Stimulated activated CD4-positive, alpha-beta T cell treated with anti-CD3 and anti-CD28 coated beads, Interleukin-1b, Interleukin-23, amount 100 ng/mL, for 1 hour (primary cell): ENCODE measurements at places on chromosomes 4 and X.

DNA sequence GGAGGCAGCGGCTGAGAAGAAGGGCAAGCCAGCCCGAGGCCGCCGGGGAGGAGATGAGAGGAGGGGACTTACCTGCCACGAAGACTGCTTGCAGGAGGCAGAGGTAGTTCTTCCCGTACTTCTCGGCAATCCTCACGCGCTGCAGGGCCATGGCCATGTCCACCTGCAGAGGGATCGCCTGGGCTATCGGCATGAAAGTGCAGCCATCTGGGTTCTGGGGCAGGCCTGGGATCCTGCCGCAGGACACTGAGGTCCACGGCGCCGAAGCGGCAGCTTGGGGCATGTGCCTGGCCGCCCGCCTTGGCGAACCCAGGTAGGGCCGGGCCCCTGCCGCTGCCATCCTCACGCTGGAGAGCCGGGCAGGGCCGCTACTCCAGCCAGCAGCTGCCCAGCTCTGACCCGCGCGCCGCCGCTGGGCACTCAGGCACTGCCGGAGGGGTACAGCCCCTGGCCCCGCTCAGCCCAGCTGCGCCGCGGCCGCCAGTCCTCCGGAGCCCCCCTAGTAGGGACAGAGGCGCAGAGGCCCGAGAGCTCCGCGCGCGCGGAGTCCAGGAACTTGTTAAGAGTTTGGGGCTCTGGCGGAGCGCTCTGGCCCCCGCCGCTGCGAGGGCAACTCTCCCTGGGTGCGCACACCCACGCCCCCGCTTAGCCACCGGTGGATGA, 16.0 kb downstream of the MCF2 start:
- no peak for DNase-seq

DNA sequence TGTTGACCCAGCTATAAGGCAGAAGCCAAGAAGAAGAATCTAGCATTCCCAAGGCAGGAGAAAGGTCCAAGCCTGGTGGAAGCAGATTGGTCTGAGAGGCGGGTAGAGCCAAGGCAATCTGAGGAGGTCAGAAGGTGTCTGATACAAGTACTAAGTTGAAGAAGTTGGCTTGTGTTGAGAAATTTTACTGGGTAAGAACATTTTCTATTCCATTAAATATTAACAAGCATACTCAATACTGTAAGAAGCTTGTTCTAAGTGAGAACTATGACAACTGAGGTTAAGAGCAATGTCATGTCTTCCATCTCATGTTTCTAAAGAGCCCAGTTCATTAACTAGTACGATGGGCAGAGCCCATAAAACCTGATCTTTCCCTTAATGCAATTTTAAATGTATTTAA, 75.0 kb downstream of the FAM13A start:
- DNase-seq: no peak

GRCh38 chr4:118680808-118681207, 4.4 kb upstream of the METTL14 start:
- DNase-seq: no peak

GRCh38 chr4:138404801-138405200, 162.7 kb upstream of the SLC7A11 start:
- DNase-seq: no peak

DNA sequence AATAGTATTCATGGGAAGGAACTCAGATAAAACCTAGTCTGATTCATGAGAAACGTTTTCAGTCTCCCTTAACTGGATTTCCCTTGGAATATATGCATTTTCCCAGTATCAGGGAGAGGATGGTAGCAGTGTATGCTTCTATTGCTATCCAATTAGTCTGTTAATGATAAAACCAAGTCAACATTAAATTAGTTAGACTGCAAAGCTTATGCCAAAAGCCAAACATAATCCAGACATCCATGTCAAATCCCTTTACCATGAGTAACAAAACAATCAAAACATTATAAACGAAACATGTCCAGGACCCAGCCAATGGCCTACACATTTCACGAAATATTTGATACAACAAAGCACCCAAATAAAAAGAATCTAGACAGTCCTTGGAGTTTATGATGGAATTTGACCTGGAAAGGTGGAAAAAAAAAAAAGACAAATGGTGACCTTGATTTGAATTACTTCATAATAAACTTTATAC, 34.5 kb upstream of the VEGFD start:
- DNase-seq: no peak

DNA sequence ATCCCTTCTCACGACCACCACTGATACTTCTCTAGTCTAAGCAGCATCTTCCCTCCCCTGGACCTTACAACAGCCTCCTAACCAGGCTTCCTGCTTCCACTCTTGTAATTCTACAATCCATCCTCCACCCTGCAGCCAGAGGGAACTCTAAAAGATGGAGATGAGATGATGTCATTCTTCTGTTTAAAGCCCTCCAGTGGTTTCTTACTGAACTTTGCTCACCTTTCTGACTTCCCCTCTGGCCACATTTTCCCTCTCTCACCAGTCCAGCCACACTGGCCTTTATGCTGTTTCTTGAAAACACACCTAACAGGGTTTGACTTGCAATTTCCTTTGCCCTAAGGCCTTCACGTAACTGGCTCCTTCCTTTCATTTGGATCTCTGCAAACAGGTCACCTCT, 191.4 kb upstream of the NHS start:
- no peak for DNase-seq

GRCh38 chr4:83646538-83647239, 110.8 kb downstream of the GPAT3 start:
- no peak for DNase-seq

GRCh38 chr4:189494407-189494806, 446.3 kb upstream of the FRG1 start:
- no peak for DNase-seq

- no peak for DNase-seq
These were observed 63.3 kb upstream of the ANXA10 start for GRCh38 chr4:168028970-168029597.

GRCh38 chr4:178633263-178633662, 1191.0 kb upstream of the AGA start:
- no peak for DNase-seq

DNA sequence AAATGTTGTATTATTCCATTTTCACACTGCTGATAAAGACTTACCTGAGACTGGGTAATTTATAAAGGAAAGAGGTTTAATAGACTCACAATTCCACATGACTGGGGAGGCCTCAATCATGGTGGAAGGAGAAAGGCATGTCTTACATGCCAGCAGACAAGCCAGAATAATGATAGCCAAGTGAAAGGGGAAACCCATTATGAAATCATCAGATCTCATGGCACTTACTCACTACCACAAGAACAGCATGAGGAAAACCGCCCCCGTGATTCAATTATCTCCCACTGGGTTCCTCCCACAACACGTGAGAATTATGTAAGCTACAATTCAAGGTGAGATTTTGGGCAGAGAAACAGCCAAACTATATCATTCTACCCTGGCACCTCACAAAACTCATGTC, 2535.1 kb downstream of the ARAP2 start:
- DNase-seq: no peak

- DNase-seq: no peak
These were observed 126.1 kb downstream of the AFF1 start for GRCh38 chr4:87060957-87061356.

DNA sequence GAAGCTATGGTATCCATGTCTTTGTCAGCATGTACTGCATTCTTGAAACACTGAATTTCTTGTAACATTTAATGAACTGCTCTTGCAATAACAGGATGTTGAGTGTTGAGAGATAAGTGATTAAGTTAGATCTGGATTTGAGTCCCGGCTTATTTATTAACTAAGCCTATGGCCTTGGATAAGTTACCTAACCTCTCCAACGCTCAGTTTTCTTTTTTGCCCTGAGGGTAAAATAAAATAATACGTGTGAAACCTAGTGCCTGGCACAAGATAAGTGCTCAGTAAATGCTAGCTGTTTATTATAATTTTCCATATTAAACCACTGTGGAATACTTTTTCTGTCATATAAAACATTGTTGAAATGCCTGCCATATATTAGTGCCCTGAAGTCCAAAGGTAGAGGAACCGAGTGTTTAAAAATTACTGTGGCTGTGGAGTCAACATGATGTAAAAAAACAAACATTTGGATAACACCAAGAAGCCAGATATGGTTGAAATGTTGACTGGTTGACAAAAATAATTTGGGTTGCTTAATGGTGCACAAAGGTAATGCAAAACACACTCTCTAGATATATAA, 58.6 kb upstream of the ALB start:
- no peak for DNase-seq

- no peak for DNase-seq
These were observed 75.8 kb upstream of the SOD3 start for GRCh38 chr4:24719615-24720014.

DNA sequence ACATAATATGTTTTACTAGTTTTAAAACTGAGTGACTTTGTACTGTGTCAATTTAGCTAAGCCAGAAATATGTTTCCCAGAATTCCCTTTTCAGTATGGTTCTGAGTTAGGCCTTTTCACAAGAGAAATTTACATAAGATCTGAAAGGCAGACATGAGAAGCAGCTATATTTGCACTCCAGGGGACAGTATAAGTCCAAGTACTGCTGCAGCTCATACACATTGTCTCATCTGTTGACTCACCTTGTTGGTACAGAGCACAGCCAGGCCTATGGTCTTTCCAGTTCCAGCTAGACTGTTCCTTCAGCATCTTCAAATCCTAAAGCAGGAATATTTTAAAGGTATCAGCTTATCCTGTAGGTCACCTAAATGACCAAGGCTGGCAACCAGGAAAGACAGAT, 53.5 kb downstream of the BMP3 start:
- DNase-seq: no peak
